ENCODE measurements at places on chromosomes 5 and 9. TPM values are rescaled to one million over a fixed set of nuclear protein-coding genes. Genes with fewer than 3 reads are reported as not detected.
A peak's percentile ranks its signal among the peaks of the same experiment; 100 is the strongest.

ADAMTS19 gene
- total RNA-seq = not detected

DNA sequence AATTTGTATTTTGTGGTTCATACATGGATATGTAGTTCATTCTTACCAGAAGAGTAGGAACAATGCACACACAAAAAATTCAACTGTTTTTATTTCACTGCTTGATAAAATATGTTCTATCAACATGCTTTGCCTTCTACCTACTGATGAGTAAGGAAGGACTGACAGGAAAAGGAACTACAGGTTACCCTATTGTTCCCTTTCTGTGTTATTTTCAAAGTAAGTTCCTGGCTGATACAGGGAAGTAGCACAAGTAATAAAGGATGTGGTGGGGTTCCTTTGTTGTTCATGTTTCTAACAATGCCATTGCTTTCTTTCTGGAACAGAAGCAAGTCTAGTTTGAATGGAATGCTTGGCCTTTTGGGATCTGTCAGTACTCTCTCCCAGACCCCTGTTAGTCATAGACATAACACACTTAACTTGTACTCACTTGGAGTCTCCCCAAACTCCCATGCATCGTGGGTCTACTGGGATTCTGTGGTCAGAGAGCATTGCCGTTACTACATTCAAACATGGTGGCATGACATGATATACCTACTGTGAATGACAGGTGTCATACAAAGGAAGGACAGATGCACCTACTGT is 20.2 kb upstream of the ALDOB start:
- no peak for DNase-seq

GRCh38 chr5:68348447-68349222 is 133.1 kb downstream of the PIK3R1 start:
- DNase-seq = no peak

DNA sequence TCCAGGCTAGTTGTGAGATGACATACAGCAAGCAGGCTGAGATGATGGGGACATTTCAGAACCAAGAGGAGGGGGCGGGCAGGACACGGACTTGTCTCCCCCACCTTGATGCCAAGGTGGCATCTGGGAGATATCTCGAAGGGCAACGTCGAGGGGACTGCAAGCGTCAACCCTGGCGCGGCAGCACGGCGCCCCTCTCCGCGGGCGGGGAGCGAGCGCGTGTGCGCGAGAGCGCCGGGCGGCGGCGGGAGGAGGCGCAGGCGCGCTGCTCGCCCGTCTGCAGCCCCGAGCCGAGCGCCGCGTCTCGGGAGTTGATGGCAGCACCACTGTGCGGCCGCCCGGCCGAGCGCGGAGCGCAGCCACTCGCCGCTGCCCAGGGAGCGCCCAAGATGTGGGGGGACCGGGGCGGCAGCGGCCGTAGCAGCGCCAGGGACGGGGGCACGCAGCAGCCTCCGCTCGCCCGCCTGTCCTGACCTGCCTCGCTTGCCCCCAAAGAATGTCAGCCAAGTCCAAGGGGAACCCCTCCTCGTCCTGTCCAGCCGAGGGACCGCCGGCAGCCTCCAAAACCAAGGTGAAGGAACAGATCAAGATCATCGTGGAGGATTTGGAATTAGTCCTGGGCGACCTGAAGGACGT is at the start of gene PRR16:
Gene PRR16, plus strand, starts transcription at position 310 of the 636 bp plus-strand sequence.
- DNase-seq = peak; percentile 30

GRCh38 chr9:70936536-70936935 is 184.9 kb downstream of the TRPM3 start:
- DNase-seq = no peak

DNA sequence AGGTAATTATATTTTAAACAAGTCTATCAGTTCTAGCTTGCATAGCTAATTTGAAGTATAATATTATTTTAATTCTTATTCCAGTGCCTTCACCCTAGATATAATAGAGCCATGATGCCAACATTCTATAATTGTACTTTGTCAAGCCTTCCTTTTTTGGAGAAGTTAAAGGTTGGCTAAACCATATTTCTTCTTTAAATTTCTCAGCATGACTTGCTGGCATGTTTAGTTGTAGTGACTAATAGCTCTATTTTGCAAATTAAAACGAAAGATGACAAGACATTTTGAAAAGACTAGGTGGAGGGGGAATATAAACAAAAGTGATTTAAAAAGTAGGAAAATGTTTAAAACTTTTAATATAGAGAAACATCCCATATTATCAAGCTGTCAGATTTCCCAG is 400.7 kb downstream of the PSAT1 start:
- DNase-seq = no peak

DNA sequence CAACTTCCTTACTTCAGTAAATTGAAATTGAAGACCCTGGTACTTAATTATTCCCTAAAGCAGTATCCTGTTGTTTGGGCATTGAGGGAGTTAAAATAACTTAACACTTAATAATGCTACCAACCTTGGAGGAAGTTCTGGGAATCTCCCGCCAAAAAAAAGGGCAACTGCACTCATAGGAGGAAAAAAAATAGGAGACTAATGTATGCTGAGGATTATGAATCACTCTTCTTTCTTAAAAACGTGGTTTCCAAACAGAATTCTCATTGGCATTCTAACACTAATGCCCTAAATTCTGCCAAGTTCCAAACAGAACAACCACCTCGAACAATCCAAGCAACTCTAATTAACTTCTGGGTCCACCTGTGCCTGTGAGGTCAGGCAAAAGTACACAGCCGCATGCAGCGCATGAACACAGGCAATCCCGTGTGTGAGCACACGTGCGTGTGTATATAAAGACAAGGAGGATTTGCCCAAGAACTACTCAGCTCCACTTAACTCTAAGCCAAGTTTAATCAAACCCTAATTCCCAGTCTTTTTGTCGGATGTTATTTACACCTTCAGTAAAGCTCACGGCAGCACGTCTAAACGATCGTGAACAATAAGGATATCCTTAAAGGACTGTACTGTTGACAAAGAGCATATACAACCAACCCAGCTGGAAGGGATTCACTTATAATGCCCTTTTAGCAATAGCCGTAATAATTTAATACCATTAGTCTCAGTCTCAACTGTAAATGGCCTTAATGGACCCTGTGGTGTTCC is 78.4 kb downstream of the EBF1 start:
- peak; percentile 20 for DNase-seq

DRD1 gene
- not detected for total RNA-seq

GFI1B gene
- total RNA-seq = 0.53 TPM

DNA sequence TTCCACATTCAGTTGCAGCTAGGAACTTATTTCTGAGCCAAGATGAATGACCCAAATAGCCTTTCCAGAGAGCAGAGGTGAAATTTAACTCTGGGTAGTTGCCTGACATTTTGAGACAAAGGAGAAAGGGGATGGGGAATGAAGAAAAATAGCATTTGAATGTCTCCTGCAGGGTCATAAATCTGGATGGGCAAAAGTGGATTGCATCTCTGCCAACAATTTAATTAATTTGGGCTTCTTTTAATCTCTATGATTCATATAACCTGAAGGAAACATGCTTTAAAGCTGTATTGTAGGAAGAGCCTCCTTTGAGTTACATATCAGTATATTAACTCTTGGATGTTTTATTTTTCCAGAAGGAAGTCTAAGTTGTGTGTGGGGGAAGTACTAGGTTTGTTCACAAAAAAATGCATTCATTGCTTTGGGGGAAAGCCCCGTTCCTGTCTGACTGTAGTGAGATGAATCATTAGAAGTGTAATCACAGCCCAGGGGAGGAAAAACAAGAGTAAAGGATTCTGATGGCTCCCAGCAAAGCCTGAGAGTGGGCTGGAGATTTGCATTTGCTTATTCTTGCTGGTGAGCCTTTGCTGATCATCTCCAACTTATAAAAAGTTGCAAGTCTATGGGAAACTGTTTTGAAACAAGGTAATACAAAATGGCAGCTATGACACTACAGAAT is 133.0 kb upstream of the IQGAP2 start:
- no peak for DNase-seq

DNA sequence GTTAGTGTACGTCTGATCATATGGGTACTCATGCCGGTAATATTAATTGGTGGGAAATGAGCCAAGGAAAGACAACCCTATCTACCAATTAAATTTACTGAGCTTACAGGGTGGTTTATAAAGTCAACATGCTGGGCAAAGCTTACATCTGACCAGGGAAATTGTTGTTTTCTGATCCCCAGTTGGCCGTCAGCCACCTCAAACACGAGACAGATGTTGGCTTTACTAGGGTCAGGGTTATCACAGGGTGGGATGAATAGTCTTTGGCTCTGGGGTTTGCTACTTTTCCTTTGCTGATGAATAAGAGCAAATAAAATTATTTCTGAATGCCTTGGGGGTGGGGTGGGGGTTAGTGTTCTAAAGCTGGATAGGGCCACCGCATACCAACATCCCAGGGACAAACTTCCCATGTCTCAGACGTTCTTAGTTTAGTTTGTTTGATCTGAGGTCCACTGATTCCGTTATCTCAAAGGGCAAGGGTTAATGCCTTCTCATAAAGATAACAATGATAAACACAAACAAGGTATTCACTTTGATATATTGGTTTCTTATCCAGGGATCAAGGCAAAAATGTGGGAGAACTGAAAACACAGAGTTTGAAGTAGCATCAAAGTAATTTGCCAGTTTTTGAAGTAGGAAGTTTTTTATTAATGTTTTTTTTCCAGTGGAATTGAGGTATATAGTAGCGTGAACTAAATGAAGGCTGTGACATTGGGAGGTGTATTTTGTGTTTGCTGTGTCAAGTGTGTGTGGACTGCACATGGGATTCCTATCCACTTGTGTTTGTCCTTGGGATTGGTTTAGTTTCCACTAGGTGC is 109.1 kb upstream of the RPS23 start:
- DNase-seq = peak; percentile 75

- DNase-seq = peak; percentile 58
Measured at GRCh38 chr9:91422758-91423711, 597 bp downstream of the NFIL3 start.

SLC25A51 gene
- 33.8 TPM for total RNA-seq

PHF24 gene
- total RNA-seq = not detected

GRCh38 chr5:125579182-125579581 is 832.7 kb upstream of the ZNF608 start:
- no peak for DNase-seq

DNA sequence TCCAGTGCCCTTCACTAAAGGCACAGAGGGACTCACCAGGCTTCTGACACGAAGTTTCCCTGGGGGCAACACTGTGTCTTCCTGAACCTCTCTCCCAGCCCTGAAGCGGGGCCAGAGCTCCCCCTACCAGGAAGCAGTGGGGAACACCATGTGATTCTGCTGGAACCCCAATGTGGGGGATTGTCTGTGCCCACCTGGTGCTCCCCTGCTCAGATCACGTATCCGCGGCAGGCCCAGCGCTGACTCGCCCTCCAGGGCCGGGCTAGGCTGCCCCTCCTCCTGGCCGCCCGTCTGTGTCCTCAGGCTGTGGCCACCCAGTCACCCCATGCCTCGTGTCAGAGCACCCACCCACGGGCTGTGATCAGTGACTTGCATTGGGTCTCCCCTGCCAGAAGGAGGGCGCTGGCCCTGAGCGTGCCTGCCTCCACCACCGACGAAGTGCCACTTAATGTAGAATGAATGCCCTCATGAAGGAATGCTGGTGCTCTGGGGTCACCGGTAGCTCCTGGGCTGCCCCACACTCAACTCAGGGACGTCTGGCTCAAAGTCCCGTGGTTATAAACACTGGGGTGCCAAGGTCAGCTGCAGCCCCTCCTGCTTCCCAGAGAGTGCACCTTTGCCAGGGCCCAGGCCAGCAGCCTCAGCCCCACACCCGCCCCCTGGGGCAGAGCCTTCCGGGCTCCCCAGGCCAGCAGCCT is 22.1 kb downstream of the SARDH start:
- DNase-seq = peak; percentile 88

TMEM174 gene
- not detected for total RNA-seq

GRCh38 chr5:9411142-9411541 is 134.7 kb downstream of the SEMA5A start:
- DNase-seq = no peak

DNA sequence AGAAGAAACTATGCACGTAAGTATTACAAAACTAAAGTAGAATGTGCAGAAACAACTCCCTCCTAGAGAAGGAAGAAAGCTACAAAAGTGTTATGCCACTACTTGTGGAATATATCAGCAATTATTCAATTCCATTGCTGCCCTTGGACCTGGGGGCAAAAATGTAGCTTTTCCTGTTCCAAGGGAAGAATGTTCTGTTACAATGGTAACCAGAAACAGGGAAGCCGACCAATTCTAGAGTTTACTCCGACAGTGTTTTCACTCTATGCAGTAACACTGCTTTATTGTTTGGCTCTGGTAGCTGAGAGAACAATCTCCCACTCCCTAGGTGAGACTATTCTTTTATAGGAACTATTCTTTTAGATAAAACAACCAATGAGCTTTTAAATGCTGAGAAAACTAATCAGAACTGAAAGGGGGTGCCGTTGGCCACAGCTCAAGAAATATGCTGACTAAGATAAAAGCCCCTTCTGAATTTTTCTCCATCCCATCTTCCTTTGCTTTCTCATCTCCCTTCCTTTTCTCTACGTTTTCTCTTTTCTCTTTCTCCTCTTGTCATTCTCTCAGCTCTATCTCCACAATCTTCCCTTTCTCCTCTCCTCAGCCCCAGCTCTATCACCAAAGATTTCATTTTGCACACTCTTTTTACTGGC is 54.1 kb downstream of the SLC1A3 start:
- DNase-seq = no peak

DNA sequence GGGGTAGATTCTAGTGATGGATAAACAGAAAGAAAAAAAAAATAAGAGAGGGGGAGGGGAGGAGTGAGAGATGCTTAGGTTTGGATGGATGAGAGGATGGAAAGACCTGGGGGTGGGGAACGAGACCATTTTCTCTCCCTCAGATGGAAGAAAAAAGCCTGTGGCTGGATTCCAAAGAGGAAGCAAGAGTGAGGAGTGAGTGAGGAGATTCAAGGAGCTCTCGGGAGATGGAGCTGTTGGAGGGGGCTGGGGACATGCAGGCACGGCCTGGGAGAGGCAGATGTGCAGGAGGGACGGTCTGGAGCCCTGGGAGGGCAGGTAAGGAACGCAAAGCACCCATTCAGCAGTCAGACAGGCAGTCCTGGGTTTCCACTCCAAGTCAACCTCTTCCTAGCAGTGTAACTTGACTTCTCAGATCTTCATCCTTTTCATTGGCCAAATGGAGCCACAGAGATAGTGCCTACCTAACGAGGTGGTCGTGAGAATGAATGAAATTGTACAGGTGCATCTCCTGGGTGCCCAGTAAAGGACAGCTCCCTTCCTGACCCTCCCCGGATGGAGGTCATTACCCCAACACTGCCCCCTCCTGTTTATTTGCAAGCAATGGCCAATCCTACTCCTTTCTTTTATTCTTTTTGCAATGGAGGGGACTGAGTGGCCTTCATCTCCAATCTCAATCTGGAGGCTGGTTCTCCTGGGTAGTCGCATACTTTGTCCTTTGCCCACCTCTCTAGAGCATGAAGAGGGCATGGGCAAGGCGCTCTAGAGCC is 52.2 kb downstream of the PCDH1 start:
- DNase-seq = peak; percentile 20

SPINK13 gene
- total RNA-seq = not detected

GRCh38 chr5:173119719-173120118 is 24.6 kb upstream of the BNIP1 start:
- no peak for DNase-seq

DNA sequence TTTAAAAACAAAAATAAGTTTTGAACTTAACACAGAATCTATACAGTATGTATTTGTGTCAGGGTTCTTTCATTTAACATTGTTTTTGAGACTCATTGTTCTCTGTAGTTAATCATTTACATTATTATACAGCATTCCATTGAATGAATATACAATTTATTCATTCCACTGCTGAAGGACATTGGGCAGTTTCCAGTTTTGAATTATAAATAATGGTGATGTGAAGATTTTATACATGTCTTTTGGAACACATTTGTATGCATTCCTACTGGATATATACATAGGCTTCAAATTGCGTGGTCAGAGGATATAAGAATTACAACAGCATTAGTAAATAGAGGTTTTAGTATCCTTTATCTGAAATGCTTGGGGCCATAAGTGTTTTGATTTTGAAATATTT is 72.0 kb downstream of the CEP120 start:
- no peak for DNase-seq

C5orf52 gene
- not detected for total RNA-seq
